IPS DF 6.9 (cell line): ENCODE measurements at places on chromosomes 12 and 14.

- no peak for DNase-seq
Observed at GRCh38 chr12:121592320-121592719, 11.5 kb upstream of the KDM2B start.

- DNase-seq, result no peak
Observed at GRCh38 chr14:91152499-91152898, 38.6 kb downstream of the DGLUCY start.

GRCh38 chr14:60095781-60096450 is 4.2 kb downstream of the PCNX4 start:
- no peak for DNase-seq

GRCh38 chr14:33254861-33255395 is 316.2 kb downstream of the NPAS3 start:
- DNase-seq, result no peak

- DNase-seq, result no peak
Observed at GRCh38 chr12:108811411-108812180, 45.8 kb downstream of the SSH1 start.

- no peak for DNase-seq
Observed at GRCh38 chr12:43988838-43989560, 153.1 kb downstream of the TMEM117 start.

GRCh38 chr12:54221402-54221984 is 32.7 kb upstream of the SMUG1 start:
- DNase-seq, result no peak

- DNase-seq, result no peak
Observed at GRCh38 chr14:71317385-71318096, 410.3 kb downstream of the PCNX1 start.

- DNase-seq, result no peak
Observed at GRCh38 chr14:89845346-89845745, 109.2 kb downstream of the EFCAB11 start.

DNA sequence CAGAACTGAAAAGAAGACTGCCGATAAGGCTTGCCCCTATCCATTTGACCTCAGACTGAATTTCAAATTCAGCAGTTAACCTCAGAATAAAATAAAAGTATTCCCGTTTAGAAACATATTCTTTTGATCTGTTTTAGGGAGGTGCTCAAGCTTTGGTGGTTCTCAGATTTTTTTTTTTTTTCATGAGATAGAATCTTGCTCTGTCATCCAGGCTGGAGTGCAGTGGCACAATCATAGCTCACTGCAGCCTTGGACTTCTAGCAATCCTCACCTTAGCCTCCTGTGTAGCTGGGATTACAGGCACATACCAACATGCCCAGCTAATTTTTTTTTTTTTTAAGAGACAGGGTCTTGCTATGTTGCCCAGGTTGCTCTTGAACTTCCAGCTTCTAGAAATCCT is 15.5 kb downstream of the AEBP2 start:
- no peak for DNase-seq
